ENCODE measurements at places on chromosomes 1 and 21. TPM values are rescaled to one million over a fixed set of nuclear protein-coding genes. Genes with fewer than 3 reads are reported as not detected.

DNA sequence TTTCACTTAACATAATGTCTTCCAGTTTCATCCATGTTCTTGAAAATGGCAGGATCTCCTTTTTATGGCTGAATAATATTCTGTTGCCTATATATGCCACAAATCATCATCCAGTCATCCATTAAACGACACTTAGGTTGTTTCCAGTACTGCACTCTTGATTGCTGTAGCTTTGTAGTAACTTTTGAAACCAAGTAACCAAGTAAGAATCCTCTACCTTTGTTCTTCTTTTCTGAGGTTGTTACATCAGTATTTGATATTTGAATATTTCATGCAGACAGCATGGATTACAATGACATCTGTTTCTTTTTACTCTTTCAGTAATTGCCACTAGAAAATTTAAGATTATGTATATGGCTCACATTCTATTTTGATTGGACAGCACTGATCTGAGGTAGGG is 22.1 kb upstream of the PRDM2 start:
- H3K4me1 ChIP-seq, result peaks cover 10% of the 10 kb centered on the region
- H3K4me3 ChIP-seq, result no peak overlapping the region
- no peaks in the 10 kb centered on the region for H3K27me3 ChIP-seq
- H3K36me3 ChIP-seq, result no peaks in the 10 kb centered on the region
- no peak overlapping the region for H3K27ac ChIP-seq

Gene XCL1
- not detected for polyA plus RNA-seq

GRCh38 chr1:151134396-151134795 is 12.0 kb downstream of the SEMA6C start:
- H3K4me1 ChIP-seq, result no peaks in the 10 kb centered on the region
- H3K4me3 ChIP-seq, result no peak overlapping the region
- DNase-seq, result no peak
- no peak overlapping the region for H3K27ac ChIP-seq
- no peaks in the 10 kb centered on the region for H3K27me3 ChIP-seq

DNA sequence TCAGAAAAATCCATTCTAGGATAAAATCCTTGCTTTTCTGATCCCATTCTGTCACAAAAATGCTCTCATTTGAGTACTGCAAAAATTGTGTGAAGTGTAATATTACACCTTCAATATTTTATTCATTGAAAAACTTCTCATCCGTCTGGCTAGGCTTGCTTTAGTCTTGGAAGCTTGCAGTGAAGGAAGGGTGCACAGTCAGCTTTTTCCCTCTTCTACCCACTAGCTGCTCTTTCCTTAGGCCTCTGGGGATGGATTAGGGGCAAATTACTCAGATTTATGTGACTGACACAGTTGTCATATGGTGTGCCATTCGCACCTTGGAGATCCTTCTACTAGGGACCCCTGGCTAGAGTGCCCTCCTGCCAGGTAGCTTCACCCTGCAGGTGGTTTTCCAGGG is 32.1 kb downstream of the OVAAL start:
- no peaks in the 10 kb centered on the region for H3K27me3 ChIP-seq
- no peak for DNase-seq
- no peaks in the 10 kb centered on the region for H3K36me3 ChIP-seq
- no peak overlapping the region for H3K4me3 ChIP-seq

- no peak overlapping the region for H3K4me3 ChIP-seq
- no peak overlapping the region for H3K27ac ChIP-seq
- H3K27me3 ChIP-seq, result no peaks in the 10 kb centered on the region
- H3K4me1 ChIP-seq, result no peaks in the 10 kb centered on the region
Observed at GRCh38 chr1:105779727-105780126, 1276.7 kb upstream of the PRMT6 start.

Gene SLAMF8
- not detected for polyA plus RNA-seq

DNA sequence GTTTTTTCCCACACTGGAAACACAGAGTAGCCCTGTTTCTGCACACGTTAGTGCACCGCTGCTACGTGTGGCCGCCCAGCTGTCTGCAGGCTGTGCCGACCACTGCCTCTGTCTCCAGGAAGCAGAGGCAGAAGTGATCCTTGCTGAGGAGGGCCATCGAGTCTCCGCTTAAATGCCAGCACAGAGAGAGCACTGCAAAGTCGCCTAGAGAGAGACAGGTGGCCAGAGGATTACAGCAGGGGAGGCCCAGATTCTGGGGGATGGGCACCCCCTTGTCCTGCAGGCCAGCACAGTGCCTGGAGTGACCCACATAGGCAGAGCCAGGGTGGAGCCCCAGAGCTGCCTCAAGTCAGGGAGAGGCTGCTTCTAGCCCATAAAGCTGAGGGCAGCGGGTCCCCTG is 6.1 kb downstream of the TPRG1L start:
- no peak for DNase-seq
- H3K4me3 ChIP-seq, result no peak overlapping the region
- H3K27me3 ChIP-seq, result no peaks in the 10 kb centered on the region
- peaks cover 4% of the 10 kb centered on the region for H3K4me1 ChIP-seq
- 0 out of 2 replicates have a peak, but pooled peaks cover 4% of the 10 kb centered on the region for H3K36me3 ChIP-seq

- peak; percentile 83 for DNase-seq
- peaks cover 17% of the 10 kb centered on the region for H3K4me1 ChIP-seq
- no peaks in the 10 kb centered on the region for H3K36me3 ChIP-seq
- no peaks in the 10 kb centered on the region for H3K27me3 ChIP-seq
- peak overlapping the region; percentile 55 for H3K4me3 ChIP-seq
- peak overlapping the region; percentile 58 for H3K27ac ChIP-seq
Observed at GRCh38 chr1:116951200-116951935, 41.7 kb downstream of the PTGFRN start.

GRCh38 chr1:30315185-30315960 is 408.0 kb downstream of the MATN1 start:
- no peak overlapping the region for H3K4me3 ChIP-seq
- no peaks in the 10 kb centered on the region for H3K4me1 ChIP-seq
- no peak overlapping the region for H3K27ac ChIP-seq
- DNase-seq, result peak; percentile 8
- no peaks in the 10 kb centered on the region for H3K36me3 ChIP-seq

- no peak for DNase-seq
- H3K4me1 ChIP-seq, result no peaks in the 10 kb centered on the region
- no peak overlapping the region for H3K27ac ChIP-seq
- H3K4me3 ChIP-seq, result no peak overlapping the region
- H3K36me3 ChIP-seq, result no peaks in the 10 kb centered on the region
- no peaks in the 10 kb centered on the region for H3K27me3 ChIP-seq
Observed at GRCh38 chr1:158328426-158328825, 2.9 kb downstream of the CD1B start.

- no peak overlapping the region for H3K27ac ChIP-seq
- H3K36me3 ChIP-seq, result no peaks in the 10 kb centered on the region
- peaks cover 13% of the 10 kb centered on the region for H3K4me1 ChIP-seq
- no peaks in the 10 kb centered on the region for H3K27me3 ChIP-seq
- DNase-seq, result peak; percentile 67
- no peak overlapping the region for H3K4me3 ChIP-seq
Observed at GRCh38 chr1:78536427-78536826, 45.7 kb downstream of the PTGFR start.

DNA sequence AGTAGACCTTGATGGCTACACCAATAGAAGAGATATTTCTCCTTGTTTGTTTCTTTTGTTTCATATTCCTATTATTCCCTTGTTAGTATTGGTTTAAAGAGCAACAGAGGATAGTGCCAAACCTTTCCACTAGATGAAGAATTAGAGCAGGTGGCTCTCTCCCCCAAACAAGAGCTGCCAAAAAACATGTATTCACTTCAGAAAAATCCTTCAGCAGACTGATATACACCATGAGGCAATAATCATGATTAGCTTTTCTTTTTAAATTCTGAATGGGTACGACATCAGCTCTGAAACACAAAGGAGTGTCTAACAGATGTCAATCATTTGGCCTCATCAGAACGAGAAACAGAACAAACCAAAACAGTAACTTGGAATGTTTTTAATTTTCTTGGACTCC is 67.3 kb upstream of the MAP10 start:
- no peak for DNase-seq
- no peak overlapping the region for H3K27ac ChIP-seq
- no peak overlapping the region for H3K4me3 ChIP-seq
- no peaks in the 10 kb centered on the region for H3K4me1 ChIP-seq
- H3K27me3 ChIP-seq, result no peaks in the 10 kb centered on the region

Gene DEPDC1
- 15.3 TPM for polyA plus RNA-seq

Gene S100A14
- 0.32 TPM for polyA plus RNA-seq

Gene CELA2A
- polyA plus RNA-seq, result not detected

GRCh38 chr1:8746554-8746953 is 70.9 kb downstream of the RERE start:
- DNase-seq, result peak; percentile 35
- H3K27ac ChIP-seq, result no peak overlapping the region
- H3K4me3 ChIP-seq, result no peak overlapping the region

Gene ARL8A
- polyA plus RNA-seq, result 33.9 TPM

- peaks cover 35% of the 10 kb centered on the region for H3K4me1 ChIP-seq
- DNase-seq, result peak; percentile 63
- H3K27ac ChIP-seq, result no peak overlapping the region
- no peaks in the 10 kb centered on the region for H3K27me3 ChIP-seq
- peaks cover 6% of the 10 kb centered on the region for H3K36me3 ChIP-seq
Observed at GRCh38 chr1:221708987-221709386, 32.9 kb downstream of the DUSP10 start.

Gene NPPA
- not detected for polyA plus RNA-seq

- H3K36me3 ChIP-seq, result no peaks in the 10 kb centered on the region
- no peaks in the 10 kb centered on the region for H3K27me3 ChIP-seq
- peaks cover 47% of the 10 kb centered on the region for H3K4me1 ChIP-seq
- DNase-seq, result peak; percentile 77
- no peak overlapping the region for H3K4me3 ChIP-seq
- no peak overlapping the region for H3K27ac ChIP-seq
Observed at GRCh38 chr1:172002725-172003345, 161.5 kb downstream of the DNM3 start.

- H3K27ac ChIP-seq, result peak overlapping the region; percentile 91
- no peaks in the 10 kb centered on the region for H3K36me3 ChIP-seq
- H3K4me1 ChIP-seq, result peaks cover 19% of the 10 kb centered on the region
- peak overlapping the region; percentile 47 for H3K4me3 ChIP-seq
- DNase-seq, result peak; percentile 96
Observed at GRCh38 chr1:8889925-8890785, 11.7 kb upstream of the ENO1 start.

DNA sequence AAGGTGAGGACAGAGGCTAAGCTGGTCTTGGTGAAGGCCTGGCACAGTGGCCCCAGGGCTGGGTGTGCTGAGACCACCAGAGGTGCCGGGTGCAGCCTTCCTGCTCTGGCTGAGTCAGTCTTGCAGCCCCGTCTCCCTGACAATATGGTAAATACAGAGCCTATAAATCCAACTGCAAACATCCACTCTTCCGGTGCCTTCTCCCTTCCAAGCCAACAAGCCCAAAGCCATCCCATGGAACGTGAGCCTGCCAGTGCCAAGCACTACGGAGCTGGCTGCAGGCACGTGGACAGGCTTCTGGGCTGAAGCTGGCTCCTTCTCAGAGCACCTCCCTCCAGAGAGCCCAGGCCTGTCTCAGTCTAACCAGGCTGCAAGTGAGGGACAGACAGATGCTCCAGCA is 70.0 kb downstream of the TRABD2B start:
- no peak overlapping the region for H3K4me3 ChIP-seq
- peaks cover 9% of the 10 kb centered on the region for H3K27me3 ChIP-seq
- no peaks in the 10 kb centered on the region for H3K4me1 ChIP-seq
- no peak for DNase-seq
- H3K27ac ChIP-seq, result no peak overlapping the region

Gene FCAMR
- polyA plus RNA-seq, result not detected

Measured in GM23248 (cell line).